Esophagus mucosa (tissue), 1 donor: ENCODE measurements at places on chromosomes 13 and 19. TPM values are rescaled to one million over a fixed set of nuclear protein-coding genes. Genes with fewer than 3 reads are reported as not detected.

The AP1M2 gene
- 61.5 TPM for total RNA-seq

The ARHGEF7 gene
- total RNA-seq, result 25.6 TPM

The ACTMAP gene
- total RNA-seq, result 5.4 TPM

The FFAR1 gene
- not detected for total RNA-seq

The CAMSAP3 gene
- 21.2 TPM for total RNA-seq

The MYO16 gene
- 0.04 TPM for total RNA-seq

The SIAH3 gene
- total RNA-seq, result 0.04 TPM

The CEACAM8 gene
- total RNA-seq, result not detected

The SMIM44 gene
- total RNA-seq, result not detected

The KL gene
- total RNA-seq, result 0.24 TPM

The LPAR2 gene
- total RNA-seq, result 7.6 TPM

The ADGRE3 gene
- total RNA-seq, result 0.12 TPM

The BORA gene
- total RNA-seq, result 4.9 TPM

The NBEA gene
- total RNA-seq, result 1.2 TPM

The NXNL1 gene
- not detected for total RNA-seq

The UBE2L5 gene
- not detected for total RNA-seq

The KLHL1 gene
- total RNA-seq, result not detected

The NMRK2 gene
- total RNA-seq, result not detected

The ATP1A3 gene
- 0.32 TPM for total RNA-seq

The SYNGR4 gene
- total RNA-seq, result not detected

The CALR gene
- 586 TPM for total RNA-seq

The PRTN3 gene
- total RNA-seq, result not detected

The TMTC4 gene
- total RNA-seq, result 5.6 TPM

The C19orf81 gene
- total RNA-seq, result not detected

The MISP3 gene
- 3.4 TPM for total RNA-seq

The YJEFN3 gene
- 1.00 TPM for total RNA-seq

The ZNF541 gene
- 0.08 TPM for total RNA-seq

The TJP3 gene
- total RNA-seq, result 40.9 TPM

The CYP2F1 gene
- total RNA-seq, result 0.36 TPM

The SHISA7 gene
- not detected for total RNA-seq
